ENCODE measurements at places on chromosomes 6 and 20.

DNA sequence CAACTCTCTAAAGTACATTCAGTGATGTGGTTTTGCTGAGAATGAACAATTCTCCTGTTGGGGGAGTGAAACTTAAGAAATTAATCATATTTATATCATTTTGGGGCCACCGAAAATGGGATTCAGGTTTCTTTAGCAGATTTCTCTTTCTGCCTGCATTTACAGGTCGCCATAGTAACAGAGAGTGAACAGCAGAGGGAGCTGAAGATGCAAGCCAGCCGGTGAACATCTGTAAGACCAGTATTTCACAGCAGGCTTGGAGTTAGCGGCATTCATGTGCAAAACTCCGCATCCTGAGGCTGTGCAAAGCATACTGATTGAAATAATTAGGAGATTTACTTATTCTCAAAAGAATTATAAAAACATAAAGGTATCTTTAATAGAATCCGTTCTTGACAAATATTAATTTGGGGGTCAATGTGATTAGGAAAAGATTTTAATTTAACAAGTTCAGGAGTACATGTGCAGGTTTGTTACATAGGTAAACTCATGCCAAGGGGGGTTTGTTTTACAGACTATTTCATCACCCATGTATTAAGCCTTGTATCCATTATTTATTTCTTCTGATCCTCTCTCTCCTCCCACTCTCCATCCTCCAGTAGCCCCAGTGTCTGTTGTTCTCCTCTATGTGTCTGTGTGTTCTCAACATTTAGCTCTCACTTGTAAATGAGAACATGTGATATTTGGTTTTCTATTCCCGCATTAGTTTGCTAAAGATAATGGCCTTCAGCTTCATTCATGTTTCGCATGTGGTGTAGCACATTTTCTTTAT is 17.8 kb upstream of the HSF2 start:
- peak; percentile 76 for DNase-seq

DNA sequence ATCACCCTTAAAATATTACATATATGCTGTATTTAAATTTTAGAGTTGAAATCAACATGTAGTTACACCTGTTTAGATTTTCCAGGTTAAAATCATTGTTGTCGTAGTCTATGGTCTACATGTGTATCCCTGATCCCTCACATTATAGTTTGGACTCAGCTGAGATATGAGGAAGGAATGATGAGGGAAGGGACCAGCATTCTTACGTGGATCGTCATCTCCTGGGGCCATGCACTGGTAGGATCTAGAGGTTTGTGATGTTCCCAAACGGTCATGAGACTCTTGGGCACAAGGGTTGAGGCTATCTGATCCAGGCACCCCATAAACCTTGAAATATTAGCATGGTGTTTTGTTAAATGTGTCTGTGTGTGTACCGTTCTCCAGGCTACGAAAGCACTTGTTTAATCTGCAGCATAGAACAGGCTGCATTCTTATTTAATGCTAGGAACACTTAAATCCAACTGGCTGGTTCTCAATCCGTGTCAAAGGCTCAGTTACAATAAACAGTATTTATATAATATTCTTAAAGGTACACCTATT is 55.4 kb downstream of the IPCEF1 start:
- DNase-seq = no peak

DNA sequence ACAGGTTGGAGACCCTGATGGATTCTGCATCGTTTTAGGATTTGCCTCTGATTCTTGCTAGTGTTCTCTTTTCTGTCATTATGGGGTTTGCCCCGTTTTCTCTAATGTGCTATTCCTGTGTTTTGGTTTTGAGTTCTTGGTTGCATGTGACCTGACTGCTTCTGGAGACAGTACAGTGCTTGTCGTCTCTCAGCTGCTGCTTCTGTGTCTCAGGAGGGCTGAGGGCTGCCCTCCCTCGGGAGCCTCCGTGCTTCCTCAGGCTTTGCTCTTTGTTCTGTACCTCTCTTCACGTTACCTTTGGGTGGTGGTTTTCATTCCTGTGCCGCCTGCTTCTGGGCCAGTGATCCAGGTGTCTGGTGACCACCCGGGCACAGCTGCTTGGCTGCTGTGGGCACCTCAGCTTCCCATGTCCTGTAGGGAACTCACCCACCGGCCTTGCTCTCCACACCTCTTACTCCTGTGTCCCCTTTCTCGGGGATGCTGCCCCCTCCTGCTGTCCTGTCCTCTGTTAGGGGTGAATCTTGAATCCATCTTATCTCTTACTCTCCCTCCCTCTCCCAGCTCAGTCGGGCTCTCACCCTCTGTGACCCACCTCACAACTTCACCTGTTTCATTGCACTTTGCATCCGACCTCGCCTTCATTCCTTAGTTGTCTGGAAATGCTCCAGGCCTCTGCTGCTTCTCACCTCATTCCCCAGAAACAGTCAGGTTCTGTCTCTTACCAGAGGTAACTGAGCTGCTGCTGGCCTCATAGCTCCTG is 33.2 kb downstream of the PANK2 start:
- DNase-seq = no peak

DNA sequence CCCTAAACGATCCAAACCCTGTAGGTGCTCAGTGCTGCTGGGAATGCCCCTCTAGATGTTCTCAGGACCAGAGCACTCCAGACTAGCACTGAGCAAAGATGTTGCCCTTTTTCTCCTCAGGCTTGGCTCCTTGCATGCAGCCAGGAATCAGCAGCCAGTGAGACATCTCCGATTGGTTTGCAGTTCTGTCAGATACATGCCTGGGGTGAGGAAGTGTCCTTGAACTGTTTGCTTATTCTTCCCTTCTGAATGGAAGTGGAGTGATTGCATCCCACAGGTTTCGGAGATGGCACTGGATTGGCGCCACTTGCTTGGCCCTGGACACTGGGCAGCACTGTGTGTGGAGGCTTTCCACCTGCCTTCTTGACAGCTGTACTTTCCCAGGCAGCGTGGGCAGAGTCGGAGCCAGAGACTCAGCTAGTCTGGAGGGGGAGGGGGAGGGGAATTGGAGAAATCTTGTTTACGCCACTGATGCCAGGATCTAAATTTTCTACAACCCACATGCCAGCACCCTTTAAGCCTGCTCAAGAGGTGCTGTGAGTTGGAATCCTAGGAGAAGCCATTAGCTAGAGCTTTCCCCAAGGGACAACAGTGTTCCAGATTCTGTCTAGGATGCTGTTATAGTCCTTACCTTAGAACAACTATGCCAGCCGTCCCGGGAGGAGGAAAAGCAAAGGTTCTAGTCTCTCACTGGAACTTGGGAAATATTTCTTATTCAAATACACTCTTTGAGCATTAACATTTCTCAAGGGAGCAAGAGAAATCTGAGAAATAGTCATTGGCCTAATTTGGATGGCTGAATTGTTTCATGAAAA is 49.2 kb upstream of the SASH1 start:
- DNase-seq = no peak

DNA sequence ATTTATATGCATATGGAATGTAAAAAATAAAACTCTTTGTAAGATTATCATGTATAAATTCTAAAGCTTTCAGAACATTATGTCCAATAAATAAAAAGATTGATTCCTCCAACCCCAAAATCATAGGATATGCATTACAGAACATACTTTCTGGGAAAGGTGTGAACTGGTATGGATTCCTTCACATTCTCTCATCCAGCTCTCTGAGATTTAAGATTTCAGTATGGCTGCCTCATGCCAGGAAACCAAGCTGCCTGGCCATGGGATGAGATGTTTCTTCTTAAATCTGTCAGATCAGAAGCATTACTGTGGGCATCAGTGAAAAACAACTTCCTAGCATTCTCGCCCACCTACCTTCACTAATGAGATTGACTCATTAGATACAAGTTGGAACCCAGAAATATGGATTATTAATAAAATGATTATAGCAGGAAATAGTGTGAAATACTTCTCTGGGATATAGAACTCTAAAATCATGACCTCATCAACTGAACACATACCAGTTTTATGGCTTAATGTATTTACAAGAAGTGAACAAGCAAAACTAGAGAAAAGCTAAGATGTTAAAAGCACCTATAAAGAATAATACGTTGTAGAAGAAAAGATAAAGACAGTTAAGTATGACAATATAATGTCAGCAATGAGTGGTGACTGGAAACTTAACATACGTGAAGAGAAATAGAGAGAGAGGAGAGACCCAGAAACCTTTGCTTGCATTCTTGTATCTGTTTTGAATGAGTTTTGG is 171.6 kb upstream of the PHACTR1 start:
- no peak for DNase-seq

DNA sequence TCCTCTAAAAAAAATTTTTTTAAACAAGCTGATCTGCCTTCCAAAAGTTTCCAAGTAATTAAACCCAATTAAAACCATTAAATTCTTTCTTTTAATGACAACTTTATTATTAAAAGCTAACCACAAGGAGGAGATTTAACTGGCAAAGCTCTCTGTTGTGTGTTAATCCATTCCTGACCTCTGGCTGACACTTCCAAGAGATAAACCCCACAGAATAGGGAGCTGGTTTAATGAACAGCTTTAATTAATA is 230.8 kb downstream of the EYA2 start:
- DNase-seq = no peak

- DNase-seq = no peak
Measured at GRCh38 chr6:15823838-15824414, 161.1 kb upstream of the DTNBP1 start.
